NCI-H1436 (cell line): ENCODE measurements at places on chromosomes 4 and X.

DNA sequence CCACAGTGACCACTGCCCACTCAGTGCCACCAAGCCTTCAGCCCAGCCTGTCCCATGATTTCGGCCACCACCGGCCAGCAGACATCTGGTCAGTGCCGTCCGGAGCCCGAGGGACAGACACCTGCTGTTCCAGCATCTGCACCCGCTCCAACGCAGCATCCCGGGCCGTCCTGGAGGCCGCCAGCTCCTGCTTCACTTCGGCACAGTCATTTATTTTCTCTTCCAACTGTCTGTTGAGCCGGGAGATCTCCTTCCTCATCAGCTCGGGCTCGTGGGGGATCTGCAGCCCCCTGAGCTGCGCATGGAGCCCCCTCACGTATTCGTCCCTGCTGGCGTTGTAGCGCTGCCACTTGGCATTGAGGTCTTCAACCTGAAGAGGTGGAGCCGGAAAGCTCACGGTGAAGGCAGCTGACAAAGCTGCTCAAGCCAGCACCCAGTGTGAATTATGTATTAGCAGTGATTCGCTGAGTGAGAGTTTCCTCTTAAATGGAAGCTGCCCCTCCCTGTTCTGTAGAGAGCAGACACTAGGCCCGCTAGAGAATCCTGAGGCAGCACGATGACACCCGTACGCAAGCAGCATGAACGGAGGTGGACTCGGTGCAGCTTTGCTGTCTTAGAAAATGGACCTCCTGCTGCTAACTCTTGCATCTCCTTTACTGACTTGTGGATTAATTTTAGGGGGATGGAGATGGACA, 11.4 kb downstream of the TNIP2 start:
- no peak for DNase-seq

- DNase-seq = no peak
Observed at GRCh38 chr4:160202802-160203201, 1099.9 kb downstream of the RAPGEF2 start.

DNA sequence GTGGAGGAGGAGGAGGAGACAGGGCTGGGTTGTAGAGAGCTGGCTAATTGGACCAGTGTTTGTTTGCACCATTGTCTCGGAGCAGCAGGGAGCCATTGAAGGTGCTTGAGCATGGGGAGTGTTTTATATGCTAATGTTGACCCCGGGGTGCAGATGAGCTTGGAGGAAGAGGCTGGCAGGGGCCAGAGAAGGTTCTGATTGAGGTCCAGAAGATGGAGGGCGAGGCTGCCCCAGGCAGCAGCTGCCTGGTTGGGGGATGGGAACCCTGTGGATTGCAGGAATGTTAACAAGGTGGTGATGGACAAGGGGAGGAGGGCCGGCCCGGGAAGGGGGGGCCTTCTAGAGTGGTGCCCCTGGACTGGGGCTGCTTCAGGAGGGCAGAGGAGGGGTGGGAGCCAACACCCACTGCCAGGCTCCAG, 18.0 kb downstream of the DOK7 start:
- DNase-seq = no peak

- DNase-seq = no peak
Observed at GRCh38 chr4:55437356-55437796, 41.6 kb downstream of the TMEM165 start.

DNA sequence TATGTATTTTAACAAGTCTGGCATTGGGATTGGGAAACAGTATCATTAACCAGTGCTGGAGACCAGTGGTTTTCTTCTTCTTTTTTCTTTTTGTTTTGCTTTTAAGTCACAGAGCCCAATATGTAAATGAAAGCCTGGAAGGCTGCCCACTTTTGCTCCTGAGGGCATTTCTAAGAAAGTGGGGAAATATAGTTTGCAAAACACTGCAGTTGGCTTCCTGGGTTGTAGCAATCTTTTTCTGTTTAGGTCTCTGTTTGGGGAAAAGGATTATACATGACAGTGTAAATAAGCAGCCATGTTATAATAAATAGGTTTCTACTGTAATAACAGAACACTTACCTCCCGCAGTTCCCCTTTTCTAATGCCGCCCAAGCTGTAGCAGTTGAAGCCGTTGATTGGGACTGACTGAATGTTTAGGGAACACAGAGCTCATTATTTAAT, 105.5 kb downstream of the TMEM164 start:
- DNase-seq = no peak

DNA sequence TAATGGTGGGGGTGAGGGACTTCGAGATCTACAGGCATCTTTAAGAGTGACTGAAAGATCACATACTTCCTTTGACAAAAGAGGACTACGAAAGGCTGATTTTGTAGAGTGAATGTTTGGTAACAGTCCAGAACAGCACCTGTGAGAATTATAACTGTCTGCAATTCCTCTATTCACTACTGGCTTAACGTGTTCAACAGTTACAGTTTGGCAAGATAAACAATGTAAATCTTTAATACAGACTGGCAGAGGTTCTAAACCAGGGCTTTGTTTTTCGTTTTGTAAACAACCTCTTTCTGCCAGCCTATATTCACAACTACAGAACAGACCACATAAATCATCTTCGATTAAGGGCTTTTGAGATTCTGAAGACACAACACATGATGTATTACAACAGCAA, 66.9 kb downstream of the NCAPG start:
- no peak for DNase-seq

DNA sequence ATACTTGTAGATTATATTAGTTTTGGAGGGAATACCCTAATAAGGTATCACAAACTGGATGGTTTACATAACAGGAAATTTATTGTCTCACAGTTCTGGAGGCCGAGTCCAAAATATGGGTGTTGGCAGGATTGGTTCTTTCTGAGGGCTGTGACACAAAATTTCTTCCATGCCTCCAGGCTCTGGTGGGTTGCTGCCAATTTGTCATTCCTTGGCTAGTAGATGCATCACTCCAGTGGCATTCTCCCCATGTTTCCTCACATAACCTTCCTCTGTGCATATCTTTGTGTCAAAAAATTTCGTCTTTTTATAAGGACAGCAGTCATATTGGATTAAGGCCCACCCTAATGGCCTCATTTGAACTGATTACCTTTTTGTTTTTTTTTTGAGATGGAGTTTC, 49.3 kb downstream of the APELA start:
- DNase-seq = no peak
